ENCODE measurements at places on chromosomes 13 and 19.

DNA sequence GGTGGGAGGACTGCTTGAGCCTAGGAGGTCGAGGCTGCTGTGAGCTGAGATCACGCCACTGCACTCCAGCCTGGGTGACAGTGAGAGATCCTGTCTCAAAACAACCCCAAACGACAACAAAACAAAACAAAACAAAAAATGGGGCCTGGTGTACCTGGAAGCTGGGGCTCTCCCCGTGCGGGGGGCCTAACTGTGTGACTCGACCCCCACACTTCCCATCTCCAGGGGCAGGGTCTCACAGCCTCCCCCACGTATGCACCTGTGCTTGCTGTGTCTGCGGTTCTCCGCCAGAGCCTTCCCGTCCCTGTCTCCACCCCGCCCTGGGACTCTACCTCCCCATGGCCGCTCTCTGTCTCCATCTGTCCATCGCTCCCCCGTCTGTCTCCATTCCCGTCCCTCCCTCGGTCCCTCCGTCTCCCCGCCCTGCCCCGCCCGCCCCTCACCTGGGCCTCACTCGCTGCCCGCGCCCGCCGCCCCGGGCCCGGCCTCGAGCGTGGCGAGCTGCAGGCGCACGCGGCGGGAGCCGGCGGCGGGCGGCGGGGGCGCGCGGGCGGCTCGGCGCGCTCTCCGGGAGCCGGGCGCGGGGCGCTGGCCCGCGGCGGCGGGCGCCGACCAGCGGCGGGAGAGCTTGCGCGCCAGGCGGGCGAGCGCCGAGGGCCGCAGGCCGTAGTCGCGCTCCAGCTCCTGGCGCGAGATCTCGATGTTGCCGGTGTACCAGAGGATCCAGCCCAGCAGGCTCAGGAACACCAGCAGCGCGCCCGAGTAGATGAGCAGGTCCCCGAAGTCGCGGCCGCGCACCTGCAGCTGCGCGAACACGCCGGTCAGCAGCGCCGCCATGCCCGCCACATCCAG is 587 bp downstream of the TMEM238 start:
- no peak for DNase-seq

GRCh38 chr19:48480558-48481500 is 11.7 kb downstream of the CYTH2 start:
- no peak for DNase-seq

- no peak for DNase-seq
Measured at GRCh38 chr19:475360-475759, 14.5 kb upstream of the SHC2 start.

DNA sequence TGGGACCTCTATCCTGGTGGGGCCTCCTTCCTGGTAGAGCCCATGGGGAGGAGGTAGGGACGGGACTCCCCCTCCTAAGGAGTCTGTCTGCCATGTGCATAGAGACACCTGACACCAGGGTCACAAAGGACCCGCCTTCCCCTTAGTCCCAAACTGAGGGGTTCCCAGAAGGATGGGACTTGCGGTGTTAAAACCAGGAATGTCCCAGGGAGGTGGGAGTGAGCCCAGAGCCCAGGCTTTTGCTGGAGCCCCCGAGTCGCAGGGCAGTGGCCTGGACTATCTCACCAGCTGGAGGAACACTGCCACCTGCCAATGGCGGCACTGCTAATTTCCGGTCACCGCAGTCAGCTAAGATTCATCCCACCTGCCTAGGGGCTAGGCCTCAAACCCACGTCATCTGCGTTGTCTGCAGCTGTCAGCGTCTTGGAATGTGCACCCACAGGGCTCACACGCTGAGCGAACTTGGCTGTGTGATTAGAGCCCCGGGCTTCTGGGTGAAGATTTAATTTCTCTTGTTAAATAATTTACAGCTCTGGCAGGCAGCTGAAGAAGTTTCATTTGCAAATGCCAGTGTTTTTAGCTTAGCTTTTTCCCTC is 31.9 kb upstream of the ATP11A start:
- DNase-seq: no peak

DNA sequence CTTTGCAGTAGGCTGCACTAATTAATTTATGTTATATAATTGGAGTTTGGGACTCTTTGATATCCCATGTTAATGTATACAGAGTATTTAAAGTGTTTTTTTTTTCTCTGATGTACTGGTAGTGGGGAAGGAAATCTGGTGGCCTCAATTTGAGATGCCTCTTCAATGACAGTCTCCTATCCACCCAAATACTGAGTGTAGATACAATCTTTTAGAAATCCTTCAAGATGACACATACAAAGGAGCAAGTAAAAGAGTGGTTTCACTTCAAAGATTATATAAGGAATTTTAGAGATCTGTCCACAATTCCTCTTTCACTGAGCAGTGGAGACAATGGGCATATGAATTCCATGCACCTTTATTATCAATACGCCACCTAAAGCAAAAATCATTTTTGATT is 15.1 kb downstream of the NALCN start:
- no peak for DNase-seq

DNA sequence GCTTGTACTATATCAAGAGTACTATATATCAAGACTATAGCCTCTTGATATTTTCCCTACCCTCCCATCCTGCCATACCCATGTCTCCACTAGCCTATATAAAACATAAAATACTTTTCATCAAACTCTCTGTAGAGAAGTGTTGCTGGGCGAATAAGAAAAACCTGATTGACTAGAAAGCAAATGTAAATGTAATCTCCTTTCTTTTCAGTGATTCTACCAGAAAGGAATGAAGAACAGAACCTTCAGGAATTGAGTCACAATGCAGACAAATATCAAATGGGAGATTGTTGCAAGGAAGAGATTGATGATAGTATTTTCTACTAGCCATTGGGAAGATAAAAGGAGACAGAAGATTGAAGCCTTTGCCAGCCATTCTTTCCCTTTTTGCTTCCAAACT is 89.2 kb downstream of the KCNRG start:
- no peak for DNase-seq

DNA sequence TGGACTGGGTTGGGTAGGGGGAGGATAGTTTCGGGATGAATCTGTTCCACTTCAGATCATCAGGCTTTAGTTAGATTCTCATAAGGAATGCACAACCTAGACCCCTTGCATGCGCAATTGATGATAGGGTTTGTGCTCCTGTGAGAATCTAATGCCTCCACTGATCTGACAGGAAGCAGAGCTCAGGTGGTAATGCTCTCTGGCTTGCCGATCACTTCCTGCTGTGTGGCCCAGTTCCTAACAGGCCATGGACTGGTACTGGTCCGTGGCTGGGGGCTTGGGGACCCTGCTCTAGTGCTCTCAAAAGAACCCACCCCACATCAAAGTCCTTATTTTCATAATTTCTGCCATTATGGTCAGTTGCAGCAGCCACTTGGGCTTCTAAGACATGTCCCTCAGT is 30.1 kb downstream of the DNAJC3 start:
- DNase-seq: no peak

GRCh38 chr13:27599096-27599495 is 21.2 kb downstream of the LNX2 start:
- no peak for DNase-seq

DNA sequence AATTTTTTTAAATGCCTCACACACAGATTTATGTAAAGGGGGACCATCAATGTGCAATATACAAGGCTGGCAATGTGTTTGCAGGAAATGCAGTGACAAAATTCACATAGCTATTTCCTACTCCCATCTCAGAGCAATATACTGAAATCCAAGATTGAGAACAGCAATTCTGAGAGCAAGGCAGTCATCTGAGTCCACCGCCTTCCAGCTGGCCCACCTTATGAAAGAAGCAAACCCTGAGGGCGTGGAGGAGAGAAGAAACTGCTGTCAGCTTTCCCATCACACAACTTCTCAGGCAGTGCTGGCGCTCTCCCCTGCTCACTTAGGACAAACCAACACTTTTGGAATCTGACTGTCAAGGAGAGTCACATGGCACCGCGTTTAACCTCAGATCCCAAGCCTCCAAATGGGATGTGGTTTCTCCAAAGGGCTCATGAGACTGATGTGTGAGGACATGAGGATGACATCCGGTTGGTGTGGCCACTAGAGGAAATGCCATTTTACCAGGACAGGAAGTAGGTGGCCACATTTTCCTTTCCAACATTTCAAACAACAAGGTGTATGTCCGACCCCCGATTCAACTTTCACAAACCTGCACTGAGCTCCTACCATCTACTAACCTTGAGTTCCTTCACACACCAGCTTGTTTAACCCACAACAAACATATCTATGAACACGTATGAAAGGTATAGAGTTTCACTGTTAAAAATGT is 3.7 kb upstream of the DOCK9 start:
- no peak for DNase-seq

GRCh38 chr13:48294653-48295052 is 8.9 kb upstream of the RB1 start:
- no peak for DNase-seq

- DNase-seq: no peak
Measured at GRCh38 chr19:39677961-39678889, 22.5 kb downstream of the LGALS16 start.

DNA sequence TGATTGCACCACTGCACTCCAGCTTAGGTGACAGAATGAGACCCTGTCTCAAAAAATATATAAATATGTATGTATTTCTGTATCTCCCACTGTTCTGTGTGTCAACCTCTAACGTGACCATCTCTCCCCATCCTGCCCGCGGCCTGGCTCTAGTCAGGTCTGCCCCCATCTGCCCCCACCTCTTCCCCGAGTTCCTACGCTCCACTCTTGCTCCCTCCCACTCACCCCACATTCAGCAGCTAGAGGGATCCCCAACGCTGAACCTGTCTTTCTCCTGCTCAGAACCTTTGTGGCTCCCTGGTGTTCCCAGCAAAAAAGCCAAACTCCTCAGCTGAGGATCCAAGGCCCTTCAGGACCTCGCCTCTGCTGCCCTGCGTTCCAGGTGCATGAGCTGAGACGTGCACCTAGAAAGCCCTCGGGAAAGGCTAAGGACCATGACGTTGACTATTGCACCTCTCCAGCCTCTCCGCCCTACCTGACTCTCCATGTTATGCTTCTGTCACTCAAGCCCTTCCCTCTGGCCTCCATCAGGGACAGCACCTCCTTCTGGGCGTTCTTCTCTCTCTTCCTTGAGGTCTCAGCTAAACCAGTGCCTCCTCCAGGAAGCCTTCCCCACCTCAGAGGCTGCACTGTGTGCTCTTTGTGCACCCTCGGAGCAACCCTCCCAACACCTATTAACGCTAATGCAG is 18.1 kb downstream of the AKT2 start:
- DNase-seq: no peak

GRCh38 chr19:52170863-52171320 is 529 bp downstream of the ZNF836 start:
- no peak for DNase-seq

All from stimulated activated CD4-positive, alpha-beta T cell treated with anti-CD3 and anti-CD28 coated beads, Interleukin-1b, Interleukin-23, amount 100 ng/mL, for 1 hour (primary cell).